GM23248 (cell line): ENCODE measurements at places on chromosomes 2 and 18. TPM values are rescaled to one million over a fixed set of nuclear protein-coding genes. Genes with fewer than 3 reads are reported as not detected.

DNA sequence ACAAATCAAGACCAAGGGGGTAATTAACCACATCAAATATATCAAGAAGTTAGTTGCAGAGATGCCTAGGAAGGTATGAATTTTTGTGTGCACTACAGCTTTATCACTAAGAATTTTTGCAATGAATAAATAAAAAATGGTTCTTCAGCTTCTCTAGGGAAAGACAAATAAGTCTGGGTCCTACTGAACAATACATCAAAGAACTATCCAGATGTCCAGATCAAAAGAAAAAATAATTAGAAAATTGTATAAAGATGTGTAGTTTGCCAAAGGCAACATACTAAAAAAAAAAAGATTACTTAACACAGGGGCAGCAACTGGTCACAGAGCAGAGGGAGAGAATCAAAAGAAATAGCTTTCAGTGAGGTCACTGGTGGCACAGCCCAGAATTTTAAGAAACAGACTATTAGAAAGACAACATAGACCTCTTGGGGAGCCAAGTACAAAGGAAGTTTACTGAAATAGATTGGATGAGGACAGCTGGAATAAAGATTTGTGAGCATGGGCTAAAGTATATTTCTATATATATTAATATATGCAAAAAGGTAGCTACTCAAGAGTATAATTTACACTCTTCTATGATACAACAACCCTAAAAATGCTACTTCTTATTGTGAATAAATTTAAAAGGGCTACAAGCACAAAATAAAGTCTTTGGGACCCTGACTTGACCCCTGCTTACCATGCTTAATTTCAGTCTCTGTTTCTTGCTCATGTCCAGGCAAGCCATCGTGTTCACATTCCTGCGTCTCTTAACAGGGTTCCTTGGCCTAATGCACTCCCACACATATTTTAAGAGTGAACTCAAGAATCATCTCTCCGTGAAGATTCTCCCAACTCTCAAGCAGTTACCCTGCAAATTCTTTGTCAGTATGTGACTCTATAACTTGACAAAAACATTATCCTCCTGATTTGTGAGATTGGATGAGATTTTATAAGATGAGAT lies 99.0 kb upstream of the GRB14 start:
- H3K27me3 ChIP-seq = no peaks in the 10 kb centered on the region
- H3K27ac ChIP-seq = peak overlapping the region; percentile 45
- H3K4me1 ChIP-seq = peaks cover 32% of the 10 kb centered on the region

DNA sequence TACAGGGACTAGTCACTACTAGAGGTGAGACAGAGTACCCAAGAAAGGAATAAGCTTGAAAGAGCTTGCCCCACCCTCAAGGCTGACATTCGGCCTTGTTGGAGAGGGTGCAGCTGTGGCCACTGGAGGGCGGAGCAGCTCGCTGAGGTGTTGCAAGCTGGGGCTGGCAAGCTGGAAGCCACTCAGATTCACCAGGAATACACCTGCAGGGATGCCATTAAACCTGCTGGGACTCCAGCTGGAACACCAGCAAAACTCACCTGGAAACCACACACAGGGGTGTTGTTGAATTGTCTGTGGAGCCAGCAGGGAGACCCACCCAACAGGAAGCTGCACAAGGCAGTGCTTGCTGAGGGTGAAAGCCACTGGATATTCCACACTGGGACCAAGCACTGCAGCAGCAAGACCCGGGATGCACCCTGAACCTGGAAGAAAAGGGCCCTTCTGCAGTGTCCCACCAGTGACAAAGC lies 26.1 kb downstream of the KCTD18 start:
- H3K27me3 ChIP-seq = no peaks in the 10 kb centered on the region
- no peak overlapping the region for H3K4me3 ChIP-seq
- H3K36me3 ChIP-seq = peaks cover 4% of the 10 kb centered on the region; the same call in 1 of the 2 replicates
- peak; percentile 26 for DNase-seq

The ASB18 gene
- not detected in 2 replicates for total RNA-seq

- no peaks in the 10 kb centered on the region for H3K36me3 ChIP-seq
- no peaks in the 10 kb centered on the region for H3K4me1 ChIP-seq
- DNase-seq = no peak
- H3K27me3 ChIP-seq = no peaks in the 10 kb centered on the region
- H3K4me3 ChIP-seq = no peak overlapping the region
- no peak overlapping the region for H3K27ac ChIP-seq
These were observed 1090.0 kb downstream of the BCL11A start for GRCh38 chr2:59463426-59463825.

- DNase-seq = no peak
- H3K27me3 ChIP-seq = no peaks in the 10 kb centered on the region
- no peaks in the 10 kb centered on the region for H3K36me3 ChIP-seq
- H3K4me3 ChIP-seq = no peak overlapping the region
- H3K27ac ChIP-seq = no peak overlapping the region
These were observed 21.4 kb downstream of the SFXN5 start for GRCh38 chr2:73050121-73050545.

- H3K4me3 ChIP-seq = no peak overlapping the region
- no peak for DNase-seq
- no peaks in the 10 kb centered on the region for H3K27me3 ChIP-seq
These were observed 269.3 kb upstream of the SIX2 start for GRCh38 chr2:45278365-45279078.

DNA sequence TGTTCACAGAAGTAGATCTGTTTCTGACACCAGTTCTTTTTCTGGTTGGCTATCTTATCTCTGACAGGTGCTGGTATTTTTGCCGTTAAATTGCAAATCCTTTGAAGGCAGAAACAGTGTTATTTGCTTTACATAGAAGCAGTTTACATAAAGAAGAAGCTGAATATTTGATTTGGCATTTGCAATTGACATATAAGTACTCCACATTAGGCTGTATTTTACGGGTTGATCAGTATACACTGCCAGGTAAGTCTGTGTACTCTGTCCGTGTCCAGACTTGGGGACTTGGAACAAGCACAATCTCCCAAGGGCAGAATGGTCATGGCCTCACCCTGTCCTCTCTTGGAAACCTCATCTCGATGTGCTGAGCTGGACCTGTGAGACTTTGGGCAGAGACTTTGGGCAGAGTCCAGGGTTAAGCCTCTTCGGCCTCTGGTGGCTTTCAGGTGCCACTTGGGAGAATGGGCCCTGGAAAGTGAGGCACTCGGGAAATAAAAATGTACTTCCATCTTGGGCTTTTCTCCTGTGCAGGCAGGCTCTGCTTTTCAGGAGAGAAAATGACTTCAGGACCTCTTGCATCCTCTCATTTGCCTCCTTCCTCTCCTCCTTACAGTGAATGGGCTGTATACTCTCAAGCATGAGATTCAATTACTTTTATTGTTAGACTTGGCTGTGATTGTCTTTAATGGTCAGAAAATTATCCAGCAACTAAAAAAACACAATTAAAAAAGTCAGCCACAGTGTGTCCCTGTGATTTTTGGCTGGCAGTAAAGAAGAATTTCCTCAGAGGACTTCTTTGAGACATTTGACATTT lies 108.5 kb downstream of the RAPGEF4 start:
- H3K4me3 ChIP-seq = no peak overlapping the region
- H3K27ac ChIP-seq = no peak overlapping the region
- no peaks in the 10 kb centered on the region for H3K4me1 ChIP-seq
- H3K27me3 ChIP-seq = no peaks in the 10 kb centered on the region

DNA sequence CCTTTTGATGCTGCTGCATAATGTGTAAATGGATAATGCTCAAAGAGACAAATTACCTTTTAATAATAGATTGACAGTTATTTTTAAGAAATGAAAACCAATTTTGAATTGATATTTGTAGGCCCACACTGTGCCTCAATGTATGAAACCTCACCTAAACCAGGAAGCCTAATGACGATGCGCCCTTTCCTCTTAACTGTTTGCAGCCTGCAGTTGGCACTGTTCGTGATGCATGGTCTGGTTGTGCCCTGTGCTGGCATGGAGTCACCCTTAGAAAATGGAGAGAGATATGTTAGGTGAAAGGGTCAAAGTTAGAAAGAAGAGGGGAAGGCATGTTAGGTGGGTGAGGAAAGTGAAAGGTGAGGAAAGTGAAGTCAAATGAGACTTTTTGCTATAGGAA lies 390.2 kb downstream of the PTPRM start:
- H3K4me1 ChIP-seq = peaks cover 11% of the 10 kb centered on the region
- no peak overlapping the region for H3K27ac ChIP-seq
- DNase-seq = no peak
- no peaks in the 10 kb centered on the region for H3K36me3 ChIP-seq
- H3K4me3 ChIP-seq = no peak overlapping the region

The EVX2 gene
- not detected in 2 replicates for total RNA-seq

- no peak overlapping the region for H3K27ac ChIP-seq
- no peak for DNase-seq
- H3K36me3 ChIP-seq = no peaks in the 10 kb centered on the region
- H3K27me3 ChIP-seq = no peaks in the 10 kb centered on the region
These were observed 29.7 kb downstream of the MAP3K2 start for GRCh38 chr2:127358044-127358443.

The HOXD10 gene
- 17.2 and 23.5 TPM in 2 replicates for total RNA-seq

GRCh38 chr2:6562771-6563170 lies 302.9 kb downstream of the CMPK2 start:
- no peaks in the 10 kb centered on the region for H3K36me3 ChIP-seq
- DNase-seq = no peak
- no peak overlapping the region for H3K4me3 ChIP-seq
- H3K4me1 ChIP-seq = no peaks in the 10 kb centered on the region
- no peaks in the 10 kb centered on the region for H3K27me3 ChIP-seq
- no peak overlapping the region for H3K27ac ChIP-seq

DNA sequence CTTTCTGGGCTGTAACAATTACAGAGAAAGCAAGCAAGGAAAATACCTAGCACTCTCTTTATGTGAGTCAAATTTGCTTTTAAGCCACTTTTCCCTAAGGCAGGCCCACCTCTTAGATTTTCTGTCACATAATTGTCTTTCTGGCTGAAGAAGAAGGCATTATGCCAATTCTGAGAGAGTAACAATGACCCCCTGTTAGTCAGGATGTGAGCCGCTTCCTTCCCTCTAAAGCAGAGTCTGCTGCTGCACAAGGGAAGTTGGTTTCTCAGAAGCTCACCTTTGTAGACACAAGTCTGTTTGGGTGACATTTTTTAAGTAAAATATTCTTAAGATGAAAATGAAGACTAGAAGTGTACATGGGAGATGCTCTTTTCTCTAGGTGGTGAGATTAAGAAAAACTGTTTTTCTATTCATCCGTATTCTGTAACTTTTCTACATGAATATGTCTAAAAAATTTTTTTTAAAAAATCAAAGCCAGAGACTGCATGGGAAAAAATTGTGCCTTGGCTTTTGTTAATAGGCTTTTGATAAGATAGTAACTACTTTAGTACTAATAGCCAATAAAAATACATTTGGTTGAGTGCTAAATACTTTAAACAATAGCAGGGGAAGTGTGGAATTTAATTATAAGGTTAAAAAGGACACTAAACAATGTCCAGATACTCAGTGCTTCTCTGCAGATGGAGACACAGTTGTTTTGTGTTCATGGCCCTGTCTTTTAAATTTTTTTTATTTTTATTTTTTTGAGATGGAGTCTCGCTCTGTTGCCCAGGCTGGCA lies 33.4 kb upstream of the VPS54 start:
- H3K27ac ChIP-seq = no peak overlapping the region
- H3K4me3 ChIP-seq = no peak overlapping the region
- H3K4me1 ChIP-seq = no peaks in the 10 kb centered on the region
- H3K27me3 ChIP-seq = no peaks in the 10 kb centered on the region
- no peak for DNase-seq
- H3K36me3 ChIP-seq = no peaks in the 10 kb centered on the region

GRCh38 chr2:158936978-158937377 lies 31.5 kb upstream of the TANC1 start:
- DNase-seq = peak; percentile 87
- H3K4me3 ChIP-seq = no peak overlapping the region
- H3K27ac ChIP-seq = peak overlapping the region; percentile 36
- no peaks in the 10 kb centered on the region for H3K36me3 ChIP-seq
- H3K27me3 ChIP-seq = no peaks in the 10 kb centered on the region
- peaks cover 13% of the 10 kb centered on the region for H3K4me1 ChIP-seq
